ENCODE measurements at places on chromosomes 11 and 22.

- DNase-seq: no peak
These were observed 5.7 kb downstream of the LRP4 start for GRCh38 chr11:46912526-46913150.

- DNase-seq: no peak
These were observed 43.0 kb downstream of the TCF20 start for GRCh38 chr22:42227435-42227834.

GRCh38 chr11:61498767-61499341, 9.7 kb upstream of the LRRC10B start:
- no peak for DNase-seq

DNA sequence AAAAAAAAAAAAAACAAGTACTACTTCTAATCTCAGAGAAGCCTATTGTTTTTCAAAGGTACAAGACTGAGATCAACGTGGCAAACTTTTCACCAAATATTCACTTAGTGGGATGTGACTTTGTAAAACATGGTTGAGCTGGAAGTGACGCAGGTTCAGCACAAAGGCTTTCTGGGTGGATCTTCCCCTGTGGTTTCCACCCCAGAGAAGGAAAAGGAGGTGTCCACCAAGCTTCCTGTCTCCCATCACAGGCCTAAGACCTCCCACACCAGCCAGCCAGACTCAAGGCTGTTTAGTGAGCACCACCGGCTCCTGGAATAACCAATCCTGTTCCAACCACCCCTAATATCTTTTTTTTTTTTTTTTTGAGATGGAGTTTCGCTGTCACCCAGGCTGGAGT, 5.7 kb downstream of the TMEM184B start:
- DNase-seq: no peak

Measured in stimulated activated CD4-positive, alpha-beta T cell treated with anti-CD3 and anti-CD28 coated beads, Interleukin-15, amount 100 ng/mL, for 1 hour (primary cell).